ENCODE measurements at places on chromosomes 6 and 20. TPM values are rescaled to one million over a fixed set of nuclear protein-coding genes. Genes with fewer than 3 reads are reported as not detected.

Gene PI3
- 0.39 TPM for polyA plus RNA-seq

Gene UNC93A
- not detected for polyA plus RNA-seq

Gene GPR6
- not detected for polyA plus RNA-seq

Gene ACAT2
- 44.7 TPM for polyA plus RNA-seq

Gene SLC26A8
- not detected for polyA plus RNA-seq

Gene DSTN
- polyA plus RNA-seq = 1,131 TPM

Gene APCDD1L
- polyA plus RNA-seq = not detected

Gene SOX18
- polyA plus RNA-seq = 1.3 TPM

Gene DEFB124
- polyA plus RNA-seq = not detected

Gene EFCAB8
- polyA plus RNA-seq = not detected

- no peak for DNase-seq
These were observed 14.7 kb downstream of the UBE2V1 start for GRCh38 chr20:50098259-50098658.

DNA sequence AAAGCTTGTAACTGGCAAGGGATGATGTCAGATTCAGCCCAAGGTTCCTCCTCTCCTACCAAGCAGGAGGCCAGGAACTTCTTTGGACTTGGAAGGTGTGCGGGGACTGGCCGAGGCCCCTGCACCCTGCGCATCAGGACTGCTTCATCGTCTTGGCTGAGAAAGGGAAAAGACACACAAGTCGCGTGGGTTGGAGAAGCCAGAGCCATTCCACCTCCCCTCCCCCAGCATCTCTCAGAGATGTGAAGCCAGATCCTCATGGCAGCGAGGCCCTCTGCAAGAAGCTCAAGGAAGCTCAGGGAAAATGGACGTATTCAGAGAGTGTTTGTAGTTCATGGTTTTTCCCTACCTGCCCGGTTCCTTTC, 14.4 kb downstream of the TNFAIP3 start:
- no peak for DNase-seq

DNA sequence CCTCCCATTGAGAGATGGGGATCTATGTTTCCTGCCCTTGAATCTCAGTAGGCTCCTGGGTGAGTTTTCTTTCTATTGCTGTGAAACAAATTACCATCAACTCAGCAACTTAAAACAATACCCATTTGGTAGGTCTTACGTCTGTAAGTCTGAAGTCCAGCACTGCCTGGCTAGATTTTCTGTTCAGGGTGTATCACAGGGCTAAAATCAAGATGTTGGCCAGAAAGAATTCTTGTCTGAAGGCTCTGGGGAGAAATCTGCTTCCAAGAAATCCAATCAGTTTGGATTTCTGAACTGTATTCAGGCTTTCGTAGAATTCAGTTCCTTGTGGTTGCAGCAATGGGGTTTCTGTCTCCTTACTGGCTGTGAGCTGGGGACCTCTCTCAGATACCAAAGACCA, 99.6 kb upstream of the SLC24A3 start:
- no peak for DNase-seq

- DNase-seq = no peak
These were observed 77.4 kb upstream of the TMEM170B start for GRCh38 chr6:11460001-11460668.

DNA sequence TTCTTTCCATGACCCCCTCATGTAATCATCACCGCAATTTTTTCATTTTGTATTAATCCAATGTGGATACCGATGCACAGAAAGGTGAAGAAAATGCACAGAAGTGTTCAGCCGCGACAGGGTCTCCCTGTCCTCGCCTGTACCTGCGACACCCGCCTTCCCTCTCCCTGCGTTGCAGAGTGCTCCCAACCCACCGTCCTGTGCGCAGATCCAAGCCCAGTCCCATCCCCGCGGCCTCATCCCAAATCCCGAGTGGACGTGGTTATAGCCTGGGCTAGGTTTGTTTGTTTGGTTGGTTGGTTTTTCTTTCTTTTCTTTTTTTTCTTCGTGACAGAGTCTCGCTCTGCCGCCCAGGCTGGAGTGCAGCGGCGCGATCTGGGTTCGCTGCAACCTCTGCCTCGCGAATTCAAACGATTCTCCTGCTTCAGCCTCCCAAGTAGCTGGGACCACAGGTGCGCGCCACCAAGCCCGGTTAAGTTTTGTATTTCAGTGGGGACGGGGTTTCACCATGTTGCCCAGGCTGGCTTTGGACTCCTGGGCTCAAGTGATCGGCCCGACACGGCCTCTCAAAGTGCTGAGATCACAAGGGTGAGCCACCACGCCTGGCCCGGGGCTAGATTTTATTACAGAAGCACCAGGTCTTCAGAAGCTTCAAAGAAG, 536 bp upstream of the RAET1G start:
- DNase-seq = no peak

DNA sequence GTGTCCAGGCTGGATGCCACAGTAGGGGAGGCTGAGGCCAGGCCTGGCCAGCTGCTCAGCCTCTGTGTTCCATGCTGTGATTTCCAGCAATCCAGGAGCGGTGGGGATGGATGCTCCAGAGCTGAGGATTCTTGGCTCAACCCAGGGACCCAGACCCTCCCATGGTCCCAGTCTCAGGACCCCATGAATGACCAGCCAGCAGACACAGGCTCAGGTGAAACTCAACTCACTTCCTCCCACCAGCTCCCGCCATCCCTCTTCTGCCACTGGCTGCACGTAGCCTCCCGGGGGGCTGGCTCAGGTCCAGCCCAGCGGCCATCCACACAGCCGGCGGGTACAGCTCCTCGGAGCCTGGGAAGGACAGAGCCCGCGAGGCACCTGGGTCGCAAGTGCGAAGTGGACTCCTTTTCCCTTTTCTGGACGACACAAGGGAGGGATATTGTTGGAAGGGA, 54.5 kb upstream of the DACT2 start:
- DNase-seq = no peak

- DNase-seq = no peak
These were observed 47.5 kb upstream of the TMX4 start for GRCh38 chr20:8067082-8067481.

- DNase-seq = no peak
These were observed 9.2 kb upstream of the GHRH start for GRCh38 chr20:37270576-37271420.

DNA sequence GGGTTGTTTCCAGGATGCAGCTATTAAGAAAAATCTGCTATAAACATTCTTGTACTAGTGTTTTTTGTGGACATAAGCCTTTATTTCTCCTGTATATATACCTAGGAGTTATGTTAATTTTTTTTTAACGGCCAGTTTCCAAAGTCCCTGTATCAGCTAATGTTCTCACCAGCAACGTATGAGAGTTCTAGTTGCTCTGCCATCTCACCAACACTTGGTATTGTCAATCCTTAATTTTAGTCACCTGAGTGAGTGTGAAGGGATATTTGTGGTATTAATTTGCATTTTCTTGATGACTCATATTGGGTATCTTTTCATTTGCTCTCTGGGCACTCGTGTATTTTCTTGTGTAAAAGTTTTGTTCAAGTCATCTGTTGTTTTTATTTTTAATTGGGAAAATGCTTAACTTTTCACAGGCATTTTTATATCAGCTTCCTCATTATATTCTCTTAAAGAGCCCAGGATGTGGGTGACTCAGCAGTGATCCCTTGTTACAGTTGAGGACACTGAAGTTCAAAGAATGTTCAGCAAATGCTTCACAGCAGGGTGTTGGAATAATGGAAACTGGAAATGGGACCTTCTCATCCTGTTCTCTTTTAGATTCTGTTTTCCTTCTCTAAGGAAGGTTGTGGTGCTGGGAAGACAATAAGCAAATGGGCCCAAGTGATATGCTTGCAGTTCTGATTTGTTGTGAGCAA, 211.7 kb upstream of the PRND start:
- DNase-seq = peak; percentile 12

- no peak for DNase-seq
These were observed 182.4 kb downstream of the KHDC1L start for GRCh38 chr6:73042892-73043291.

DNA sequence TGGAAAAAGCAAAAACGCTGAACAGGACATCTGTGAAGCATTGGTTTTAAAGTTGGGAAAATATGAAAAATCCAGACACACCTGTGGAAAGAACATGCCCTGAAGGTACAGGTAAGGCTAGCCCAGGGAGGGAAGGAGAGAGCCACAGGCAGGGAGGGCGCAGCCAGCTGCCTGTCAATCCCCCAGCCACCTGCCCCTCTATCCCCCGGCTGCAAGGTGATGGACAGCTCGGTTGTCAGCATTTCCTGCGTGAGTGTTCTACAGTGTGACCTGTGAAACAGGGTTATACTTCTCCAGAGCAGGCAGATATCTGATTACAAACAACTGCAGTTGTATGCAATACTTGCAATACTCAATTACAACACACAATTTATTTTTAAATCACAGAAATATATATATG, 358.1 kb downstream of the SMOC2 start:
- no peak for DNase-seq

GRCh38 chr6:119096721-119097565, 18.5 kb upstream of the FAM184A start:
- no peak for DNase-seq

GRCh38 chr20:19254956-19255355, 42.5 kb downstream of the SLC24A3 start:
- DNase-seq = no peak

DNA sequence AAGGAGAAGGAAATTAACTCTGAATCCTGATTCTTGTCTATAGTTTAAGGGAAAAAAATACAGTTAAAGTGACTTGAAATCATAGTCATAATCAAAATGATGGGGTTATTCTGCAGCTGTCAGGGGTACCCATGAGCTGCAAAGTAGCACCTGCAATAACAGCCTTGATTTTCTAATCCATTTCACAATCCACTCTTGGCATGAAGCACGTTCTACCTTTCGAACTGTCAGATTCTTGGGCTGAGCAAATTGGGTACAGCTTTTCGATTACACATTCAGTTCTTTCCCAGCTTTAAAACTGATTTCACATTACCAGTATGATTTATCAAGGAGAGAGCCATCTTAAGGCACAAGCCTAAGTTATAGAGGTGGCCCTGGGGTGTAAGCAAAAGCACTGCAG, 118.5 kb upstream of the DTNBP1 start:
- DNase-seq = no peak

DNA sequence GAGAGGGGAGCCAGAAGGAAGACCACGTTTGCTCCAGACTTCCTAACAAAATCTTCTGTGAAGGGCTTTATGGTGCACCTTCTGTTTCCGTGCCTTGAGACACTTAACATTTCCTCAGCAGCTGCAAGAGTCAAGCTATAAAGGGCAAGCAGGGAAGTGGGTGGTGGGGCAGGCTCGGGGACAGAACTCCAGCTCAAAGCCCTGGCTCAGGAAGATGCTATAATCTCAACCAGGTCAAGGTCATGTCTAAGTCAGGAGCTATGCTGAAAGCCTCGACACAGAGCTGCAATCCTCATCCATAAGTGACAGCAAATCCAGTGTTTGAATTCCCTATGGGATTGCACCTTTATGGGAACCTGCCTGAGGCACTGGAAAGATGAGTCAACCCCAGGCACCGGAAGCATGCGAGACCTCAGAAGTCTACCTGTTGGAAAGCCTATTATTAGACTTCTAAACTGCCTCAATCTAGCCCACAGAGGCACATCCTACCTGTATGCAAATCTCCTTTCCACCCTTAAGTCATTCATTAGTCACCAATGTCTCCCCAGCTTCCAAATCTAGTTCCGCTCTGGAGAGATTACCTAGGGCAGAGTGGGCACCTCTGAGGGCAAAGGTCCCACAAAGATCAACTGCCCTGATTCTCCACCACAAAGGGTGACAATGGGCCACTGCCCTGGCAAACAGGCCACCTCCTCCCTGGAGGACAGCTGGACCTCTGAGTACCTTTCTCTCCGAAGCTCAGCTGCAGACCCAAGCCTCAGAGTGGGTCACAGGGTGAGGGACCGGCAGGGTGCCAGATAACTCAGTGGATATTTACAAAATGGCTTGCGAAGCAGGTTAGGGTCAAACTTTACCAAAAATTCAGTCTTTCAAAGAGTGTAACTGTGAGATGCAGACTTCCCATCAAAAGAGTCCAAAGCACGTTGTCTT, 287.0 kb downstream of the CDC5L start:
- DNase-seq = no peak

DNA sequence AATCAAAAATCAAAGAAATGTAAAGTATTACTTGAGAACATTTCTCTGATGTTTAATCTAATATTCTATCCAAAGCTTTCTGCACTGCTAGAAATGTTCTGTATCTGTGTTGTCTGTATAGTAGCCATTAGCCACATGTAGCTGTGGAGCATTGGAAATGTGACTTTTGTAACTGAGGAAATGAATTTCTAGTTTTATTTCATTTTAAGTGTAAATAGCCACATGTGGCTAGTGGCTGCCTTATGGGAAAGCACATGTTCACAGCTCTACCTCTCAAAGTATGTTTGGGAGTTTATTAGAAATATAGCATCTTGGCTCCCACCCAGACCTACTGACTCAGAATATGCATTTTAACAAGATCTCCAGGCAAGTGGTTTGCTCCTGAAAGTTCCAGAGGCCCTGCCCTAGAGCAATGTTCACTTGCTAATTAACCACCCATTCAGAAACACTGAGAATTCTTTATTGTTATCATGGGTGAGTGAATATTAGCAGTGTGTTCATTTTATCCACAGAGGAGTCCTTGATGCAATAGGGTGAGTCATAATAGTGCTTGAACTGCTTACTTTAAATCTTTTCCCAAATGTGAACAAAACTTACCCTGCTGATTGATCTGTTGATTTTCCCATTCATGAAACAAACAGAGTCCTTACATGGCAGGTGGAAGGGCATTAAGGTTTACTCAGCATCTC, 282.7 kb downstream of the PLCB1 start:
- no peak for DNase-seq

- no peak for DNase-seq
These were observed 80.2 kb downstream of the AFDN start for GRCh38 chr6:167906899-167907298.

GRCh38 chr20:3430376-3431069, 23.1 kb upstream of the DNAAF9 start:
- DNase-seq = no peak

DNA sequence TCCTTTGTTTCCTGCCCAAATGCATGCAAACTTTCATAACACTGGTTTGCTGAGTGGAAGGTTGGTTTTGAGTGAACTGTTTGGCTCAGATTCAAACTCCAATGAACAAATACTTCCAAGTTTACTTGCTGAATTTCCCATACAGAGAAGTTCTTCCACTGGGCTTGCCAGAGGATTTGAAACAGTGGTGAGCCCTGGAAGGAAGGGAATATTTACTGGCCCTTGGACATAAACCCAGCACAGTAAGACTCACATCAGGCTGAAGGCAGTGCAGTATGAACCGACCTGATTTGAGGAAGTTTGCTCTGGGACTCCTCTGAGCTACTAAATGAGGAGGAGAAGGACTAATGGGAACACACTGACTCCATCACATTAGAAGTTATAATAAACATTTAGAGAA, 3.8 kb downstream of the TRAF3IP2 start:
- no peak for DNase-seq

- DNase-seq = no peak
These were observed 147.5 kb upstream of the PLN start for GRCh38 chr6:118400582-118400981.

GRCh38 chr20:56566621-56567020, 33.6 kb downstream of the FAM209B start:
- DNase-seq = no peak

GRCh38 chr6:149078211-149078782, 239.2 kb upstream of the TAB2 start:
- no peak for DNase-seq
